Gastrocnemius medialis (tissue), 4 donors: ENCODE measurements at places on chromosomes 2 and 18. TPM values are rescaled to one million over a fixed set of nuclear protein-coding genes. Genes with fewer than 3 reads are reported as not detected.

DNA sequence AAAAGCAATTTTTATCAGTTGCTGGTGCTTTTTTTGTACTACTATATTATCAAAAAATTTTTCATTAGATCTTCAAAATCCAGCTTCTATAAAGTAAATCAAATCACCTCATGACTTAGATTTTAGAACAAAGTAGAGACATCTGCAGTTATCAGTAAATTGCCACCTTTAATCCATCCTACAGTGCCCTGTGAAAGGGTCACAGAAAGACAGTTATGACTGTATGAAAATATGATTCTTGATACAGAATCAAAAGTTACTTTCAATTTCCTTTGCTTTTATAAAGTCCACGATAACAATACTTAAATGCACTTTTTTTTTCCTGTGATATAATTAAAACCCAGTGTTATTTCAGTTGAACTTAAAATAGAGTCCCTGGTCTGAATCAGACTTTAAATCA is 61.4 kb downstream of the PRPF40A start:
- no peak overlapping the region for H3K27ac ChIP-seq
- H3K36me3 ChIP-seq = peaks cover 74% of the 10 kb centered on the region

DNA sequence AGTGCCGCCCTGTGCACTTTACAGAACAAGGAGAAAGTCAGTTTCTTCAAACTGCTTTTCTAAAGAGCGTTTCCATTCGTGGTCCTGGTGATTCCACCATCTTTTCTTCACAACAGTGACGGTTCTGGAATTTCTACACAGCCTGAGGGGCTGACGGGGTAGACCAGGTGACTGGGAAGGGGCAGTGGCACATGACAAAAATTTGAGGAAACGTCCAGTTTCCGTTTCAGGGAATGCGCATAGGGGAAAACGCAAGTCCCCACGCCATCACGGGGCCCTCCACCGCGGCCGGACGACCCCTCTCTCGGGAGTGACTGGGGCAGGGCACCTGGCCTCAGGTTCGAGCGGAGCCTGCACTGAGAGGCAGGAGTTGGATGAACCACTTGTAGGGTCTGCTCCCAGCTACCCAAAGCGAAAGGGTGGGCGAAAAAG is 980 bp upstream of the SPTBN1 start:
- H3K4me3 ChIP-seq = peak overlapping the region; percentile 79
- H3K27me3 ChIP-seq = no peaks in the 10 kb centered on the region
- H3K4me1 ChIP-seq = peaks cover 25% of the 10 kb centered on the region
- DNase-seq = no peak

CFC1 gene
- not detected for total RNA-seq

GRCh38 chr2:150909613-150910012 is 352.1 kb downstream of the RBM43 start:
- no peak for DNase-seq
- H3K27me3 ChIP-seq = no peaks in the 10 kb centered on the region
- no peak overlapping the region for H3K4me3 ChIP-seq
- no peak overlapping the region for H3K27ac ChIP-seq
- H3K36me3 ChIP-seq = no peaks in the 10 kb centered on the region

SERPINB3 gene
- not detected for total RNA-seq

- no peak overlapping the region for H3K27ac ChIP-seq
- no peak for DNase-seq
- H3K4me3 ChIP-seq = no peak overlapping the region
- H3K4me1 ChIP-seq = no peaks in the 10 kb centered on the region
Observed at GRCh38 chr2:182622231-182622630, 93.8 kb upstream of the DNAJC10 start.

BMP10 gene
- not detected for total RNA-seq

DNA sequence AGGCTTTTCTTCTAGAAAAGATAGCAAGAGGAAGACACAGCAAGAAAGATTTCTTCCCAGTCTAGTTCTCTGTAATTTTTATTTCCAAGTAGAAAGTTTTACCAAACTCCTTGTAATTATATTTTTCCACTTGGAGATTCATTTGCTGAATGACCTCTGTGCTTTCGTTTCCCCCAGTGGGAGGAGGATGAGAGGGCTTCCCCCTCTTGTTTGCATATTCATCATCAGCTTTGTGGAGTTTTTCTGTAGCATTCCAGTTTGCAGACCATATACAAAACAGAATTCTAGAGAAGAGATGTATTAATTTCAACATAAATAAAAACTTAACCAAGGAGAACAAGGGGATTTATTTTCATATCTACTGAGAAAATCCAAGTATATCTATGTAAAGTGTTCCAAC is 51.3 kb downstream of the RMDN2 start:
- H3K27me3 ChIP-seq = no peaks in the 10 kb centered on the region
- no peaks in the 10 kb centered on the region for H3K36me3 ChIP-seq
- no peak overlapping the region for H3K4me3 ChIP-seq

TEX44 gene
- not detected for total RNA-seq

MYOM1 gene
- total RNA-seq = 307 TPM

- no peak overlapping the region for H3K27ac ChIP-seq
- no peaks in the 10 kb centered on the region for H3K36me3 ChIP-seq
- H3K4me3 ChIP-seq = no peak overlapping the region
- peak; percentile 12 for DNase-seq
- peaks cover 3% of the 10 kb centered on the region for H3K4me1 ChIP-seq
Observed at GRCh38 chr18:35407871-35408481, 30.8 kb upstream of the ZNF396 start.

- H3K27me3 ChIP-seq = no peaks in the 10 kb centered on the region
- H3K36me3 ChIP-seq = no peaks in the 10 kb centered on the region
- no peaks in the 10 kb centered on the region for H3K4me1 ChIP-seq
- H3K27ac ChIP-seq = no peak overlapping the region
Observed at GRCh38 chr2:224023188-224023587, 15.9 kb downstream of the SERPINE2 start.

GRCh38 chr2:23616630-23617029 is 231.7 kb downstream of the KLHL29 start:
- no peak for DNase-seq
- peaks cover 23% of the 10 kb centered on the region for H3K4me1 ChIP-seq
- no peak overlapping the region for H3K4me3 ChIP-seq
- H3K36me3 ChIP-seq = peaks cover 2% of the 10 kb centered on the region
- peak overlapping the region; percentile 72 for H3K27ac ChIP-seq
- H3K27me3 ChIP-seq = no peaks in the 10 kb centered on the region

DNA sequence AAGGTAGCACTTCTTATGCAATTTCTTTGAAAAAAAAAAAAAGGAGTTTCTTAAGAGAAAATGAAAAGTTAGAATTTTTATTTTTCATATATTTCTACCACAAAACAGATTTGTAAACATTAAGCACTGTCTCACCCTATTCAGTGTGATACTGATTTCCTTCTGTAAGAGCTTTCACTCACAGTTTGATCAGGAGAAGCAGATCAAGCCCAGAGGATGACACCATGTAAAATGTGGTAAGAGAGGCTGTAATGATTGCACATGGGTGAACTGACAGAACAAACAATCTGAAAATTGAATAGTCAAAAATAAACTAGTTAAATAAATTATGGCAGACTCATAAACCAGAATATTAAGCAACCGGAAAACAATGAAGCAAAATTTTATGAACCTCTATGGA is 54.5 kb downstream of the MEMO1 start:
- H3K36me3 ChIP-seq = no peaks in the 10 kb centered on the region
- no peaks in the 10 kb centered on the region for H3K27me3 ChIP-seq
- H3K4me1 ChIP-seq = peaks cover 17% of the 10 kb centered on the region
- no peak overlapping the region for H3K27ac ChIP-seq

DNA sequence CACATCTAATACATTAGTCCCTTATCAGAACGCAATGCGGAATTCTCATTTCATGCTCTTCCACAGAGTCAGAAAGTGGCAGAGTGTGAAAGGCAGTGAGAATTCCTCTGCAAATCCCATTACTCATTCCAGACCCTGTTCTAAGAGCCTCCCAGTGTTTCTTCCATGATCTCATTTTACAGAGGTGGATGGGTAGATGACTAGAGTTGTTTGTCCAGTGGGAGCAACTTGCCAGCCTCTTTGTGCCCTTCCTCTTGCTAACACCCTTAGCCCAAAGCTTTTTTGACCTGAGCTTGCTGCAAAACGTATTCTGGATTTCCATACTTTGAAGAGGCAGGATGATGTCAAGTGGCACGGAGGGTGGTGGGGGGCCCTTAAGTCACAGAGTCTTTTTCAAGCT is 467.7 kb upstream of the RGPD4 start:
- no peaks in the 10 kb centered on the region for H3K36me3 ChIP-seq
- H3K27ac ChIP-seq = no peak overlapping the region
- no peaks in the 10 kb centered on the region for H3K27me3 ChIP-seq
- H3K4me3 ChIP-seq = no peak overlapping the region
- H3K4me1 ChIP-seq = no peaks in the 10 kb centered on the region
- no peak for DNase-seq

GRCh38 chr2:132521341-132521740 is 104.7 kb downstream of the GPR39 start:
- H3K27ac ChIP-seq = no peak overlapping the region
- no peak overlapping the region for H3K4me3 ChIP-seq
- no peak for DNase-seq
- no peaks in the 10 kb centered on the region for H3K36me3 ChIP-seq
- H3K27me3 ChIP-seq = no peaks in the 10 kb centered on the region
- no peaks in the 10 kb centered on the region for H3K4me1 ChIP-seq

ANKRD23 gene
- 1,565 TPM for total RNA-seq

GRCh38 chr2:124241-124880 is 78.1 kb upstream of the FAM110C start:
- no peaks in the 10 kb centered on the region for H3K4me1 ChIP-seq
- no peaks in the 10 kb centered on the region for H3K36me3 ChIP-seq
- no peaks in the 10 kb centered on the region for H3K27me3 ChIP-seq

GRCh38 chr18:26710470-26711096 is 154.9 kb downstream of the AQP4 start:
- no peaks in the 10 kb centered on the region for H3K4me1 ChIP-seq
- no peaks in the 10 kb centered on the region for H3K36me3 ChIP-seq
- H3K4me3 ChIP-seq = no peak overlapping the region
- no peaks in the 10 kb centered on the region for H3K27me3 ChIP-seq

DNA sequence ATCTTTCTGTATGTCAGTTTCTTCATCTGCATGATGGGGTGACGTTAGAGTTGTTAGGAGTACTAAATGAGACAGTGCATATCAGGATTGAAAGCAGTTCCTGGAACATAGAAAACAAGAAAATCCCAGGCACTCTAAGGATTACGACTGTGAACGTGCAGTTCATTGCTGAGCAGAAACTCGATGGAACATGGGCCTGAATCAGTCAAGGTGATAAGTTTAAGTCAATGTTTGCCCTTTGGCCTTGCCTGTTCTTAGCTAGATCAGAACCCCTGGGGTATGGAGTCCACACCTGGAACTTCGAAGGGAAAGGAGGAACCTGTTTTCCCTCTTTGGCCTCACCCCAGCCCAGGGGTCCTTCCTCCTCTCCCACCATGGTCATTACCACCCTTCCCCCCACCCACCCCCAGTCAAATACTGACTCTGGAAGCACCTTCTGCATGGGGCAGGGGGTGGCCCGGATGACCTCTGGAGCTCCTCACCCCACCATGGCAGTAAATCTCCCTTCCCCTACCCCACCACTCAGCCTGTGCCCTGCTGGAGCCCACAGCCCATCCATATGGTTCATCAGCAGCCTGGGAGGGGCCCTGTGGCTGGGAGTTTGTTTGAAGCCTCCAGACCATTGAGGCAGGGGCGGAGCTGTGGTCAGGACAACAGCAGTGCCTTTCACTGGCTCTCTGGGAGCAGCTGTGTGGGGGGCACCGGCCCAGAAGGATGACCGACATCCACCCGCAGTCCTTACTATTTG is 164.1 kb downstream of the SMAD7 start:
- H3K27me3 ChIP-seq = no peaks in the 10 kb centered on the region
- H3K4me1 ChIP-seq = peaks cover 29% of the 10 kb centered on the region
- no peak for DNase-seq
- no peak overlapping the region for H3K4me3 ChIP-seq

- no peaks in the 10 kb centered on the region for H3K27me3 ChIP-seq
Observed at GRCh38 chr2:28137221-28137620, 246.7 kb downstream of the BABAM2 start.

- no peak for DNase-seq
- H3K27ac ChIP-seq = no peak overlapping the region
- no peak overlapping the region for H3K4me3 ChIP-seq
- no peaks in the 10 kb centered on the region for H3K27me3 ChIP-seq
- H3K4me1 ChIP-seq = peaks cover 14% of the 10 kb centered on the region
Observed at GRCh38 chr2:144389930-144390311, 130.0 kb downstream of the ZEB2 start.

WDR35 gene
- total RNA-seq = 3.3 TPM

DNA sequence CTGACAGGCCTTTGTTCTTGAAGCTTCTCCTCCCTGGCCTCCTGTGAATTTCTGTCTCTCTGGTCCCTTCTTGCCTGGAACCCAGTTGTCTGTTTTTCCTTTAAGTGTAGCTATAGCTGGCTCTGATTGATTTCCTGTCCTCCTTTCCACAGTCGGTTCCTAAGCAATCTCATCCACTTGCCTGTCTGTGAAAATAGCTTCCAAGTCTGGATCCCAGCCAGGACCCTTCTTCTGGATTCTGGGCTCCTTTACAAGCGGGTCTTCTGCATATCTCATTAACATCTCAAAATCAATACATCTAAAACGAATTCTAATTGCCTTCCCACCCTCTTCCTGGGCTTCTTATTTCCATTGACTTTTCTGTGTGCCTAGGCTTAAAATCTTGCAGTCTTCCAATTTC is 124.9 kb downstream of the DAW1 start:
- H3K27me3 ChIP-seq = no peaks in the 10 kb centered on the region
- no peaks in the 10 kb centered on the region for H3K36me3 ChIP-seq
- H3K27ac ChIP-seq = no peak overlapping the region
- no peaks in the 10 kb centered on the region for H3K4me1 ChIP-seq
- no peak overlapping the region for H3K4me3 ChIP-seq
- DNase-seq = no peak

GRCh38 chr2:6955511-6956136 is 38.4 kb downstream of the RNF144A start:
- no peaks in the 10 kb centered on the region for H3K36me3 ChIP-seq
- DNase-seq = no peak
- peaks cover 33% of the 10 kb centered on the region for H3K4me1 ChIP-seq
- no peaks in the 10 kb centered on the region for H3K27me3 ChIP-seq
- H3K27ac ChIP-seq = peak overlapping the region; percentile 1

DNA sequence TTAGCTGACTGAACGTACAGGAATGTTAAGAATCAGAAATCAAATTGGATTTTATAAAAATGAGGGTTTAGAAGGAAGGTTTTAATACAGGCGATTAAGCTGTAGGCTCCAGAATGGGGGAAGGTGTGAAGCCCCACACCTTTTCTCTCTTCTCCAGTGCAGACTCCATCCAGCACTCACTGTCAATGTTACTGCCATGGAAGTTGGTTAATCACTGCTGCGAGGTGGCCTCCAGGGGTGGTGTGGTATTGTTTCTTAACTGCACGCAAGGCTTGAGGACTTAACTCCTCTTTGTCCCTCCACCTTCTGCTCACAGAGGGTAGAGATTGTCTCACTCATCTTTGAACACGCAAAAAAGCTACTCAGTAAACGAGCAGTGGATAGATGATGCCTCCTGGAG is 26.9 kb upstream of the YWHAQ start:
- H3K27me3 ChIP-seq = no peaks in the 10 kb centered on the region
- no peak for DNase-seq
- no peaks in the 10 kb centered on the region for H3K36me3 ChIP-seq
- H3K27ac ChIP-seq = no peak overlapping the region
- no peak overlapping the region for H3K4me3 ChIP-seq
- no peaks in the 10 kb centered on the region for H3K4me1 ChIP-seq
